NT2/D1 (cell line): ENCODE measurements at places on chromosomes 3 and 15.
A peak's percentile ranks its signal among the peaks of the same experiment; 100 is the strongest.

DNA sequence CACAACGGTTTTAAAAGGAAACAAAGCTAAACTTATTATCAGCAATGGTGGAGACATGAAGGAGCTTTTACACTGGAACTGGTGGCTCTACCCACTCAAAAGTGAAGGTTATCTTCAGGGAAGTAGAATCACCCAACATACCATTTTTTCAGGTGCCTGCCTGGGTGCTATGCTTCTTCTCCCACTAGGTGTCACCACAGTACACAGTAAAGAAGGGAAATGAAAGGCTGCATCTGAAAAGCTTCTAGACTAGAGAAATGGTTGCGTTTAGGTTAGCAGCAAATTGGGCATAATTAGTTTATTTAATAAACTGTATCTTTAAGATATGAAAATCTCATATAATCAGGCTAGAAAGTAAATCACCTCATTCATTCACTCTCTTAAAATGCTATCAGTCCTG, 47.0 kb upstream of the SELENOK start:
- DNase-seq: peak; percentile 39

DNA sequence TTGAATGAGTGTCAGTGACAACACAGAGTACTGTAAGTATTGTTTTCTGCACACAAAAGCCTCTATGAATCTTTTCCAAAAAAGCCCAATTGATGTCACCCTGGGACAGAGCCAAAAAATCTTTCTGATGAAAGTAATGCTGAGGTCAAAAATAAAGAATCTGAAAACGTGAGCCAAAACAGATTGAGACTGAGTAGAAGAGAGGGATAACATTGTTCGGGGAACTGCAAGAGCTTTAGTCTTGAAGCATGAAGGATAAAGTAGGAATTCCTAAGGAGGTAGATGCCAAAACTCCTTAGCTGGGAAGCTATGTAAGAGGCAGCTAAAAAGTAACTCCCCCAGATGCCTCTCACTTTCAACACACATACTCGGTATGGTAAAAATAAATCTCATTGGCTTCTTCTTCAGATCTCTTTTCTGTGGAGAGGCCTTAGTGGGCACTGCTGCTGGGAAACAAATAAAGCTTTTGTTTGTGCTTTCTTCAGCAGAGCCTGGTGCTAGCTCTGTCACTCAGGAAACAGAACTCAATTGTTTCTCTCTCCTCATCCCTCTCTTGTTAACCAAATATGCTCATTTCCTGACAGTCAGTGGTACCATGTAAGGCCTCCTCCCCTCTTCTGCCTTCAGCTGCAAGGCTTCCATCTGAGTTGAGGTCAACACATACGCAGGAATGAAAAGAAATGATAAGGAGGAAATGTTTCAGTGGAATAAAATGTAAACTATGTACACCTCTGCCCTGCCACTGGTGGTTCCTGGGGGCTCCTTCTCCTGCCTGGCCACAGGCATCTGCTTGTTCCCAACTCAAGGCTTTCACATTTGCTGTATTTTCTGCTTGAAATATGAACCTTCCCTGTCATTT, 58.1 kb downstream of the CD200 start:
- DNase-seq: peak; percentile 78

GRCh38 chr3:46293035-46293724, 50.9 kb downstream of the CCR3 start:
- DNase-seq: no peak

- DNase-seq: no peak
Observed at GRCh38 chr15:65339920-65340319, 35.4 kb downstream of the RNU5B-1 start.

GRCh38 chr15:79184465-79184892, 93.9 kb upstream of the RASGRF1 start:
- peak; percentile 73 for DNase-seq

GRCh38 chr15:47506329-47507100, 210.8 kb upstream of the SEMA6D start:
- DNase-seq: no peak

- DNase-seq: no peak
Observed at GRCh38 chr15:70583006-70583405, 180.4 kb downstream of the UACA start.

DNA sequence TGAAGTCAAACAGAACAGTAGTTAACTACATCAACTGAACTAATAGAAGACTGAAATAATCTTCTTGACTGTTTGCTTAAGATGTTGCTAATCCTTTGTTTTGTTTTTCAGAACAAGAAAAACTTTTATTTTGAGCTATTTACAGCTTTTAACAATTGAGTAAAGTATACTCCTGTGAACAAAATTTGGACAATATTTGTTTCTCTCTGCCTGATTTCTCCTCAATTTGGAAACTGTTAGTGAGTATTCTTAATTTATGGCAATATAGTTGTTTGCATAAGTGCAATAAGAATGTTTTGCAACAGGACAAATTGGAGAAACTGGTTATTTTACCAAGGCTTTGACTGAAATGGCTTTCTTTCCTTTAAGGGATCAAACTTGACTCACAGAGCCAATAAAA, 36.5 kb upstream of the ENTPD3 start:
- no peak for DNase-seq

DNA sequence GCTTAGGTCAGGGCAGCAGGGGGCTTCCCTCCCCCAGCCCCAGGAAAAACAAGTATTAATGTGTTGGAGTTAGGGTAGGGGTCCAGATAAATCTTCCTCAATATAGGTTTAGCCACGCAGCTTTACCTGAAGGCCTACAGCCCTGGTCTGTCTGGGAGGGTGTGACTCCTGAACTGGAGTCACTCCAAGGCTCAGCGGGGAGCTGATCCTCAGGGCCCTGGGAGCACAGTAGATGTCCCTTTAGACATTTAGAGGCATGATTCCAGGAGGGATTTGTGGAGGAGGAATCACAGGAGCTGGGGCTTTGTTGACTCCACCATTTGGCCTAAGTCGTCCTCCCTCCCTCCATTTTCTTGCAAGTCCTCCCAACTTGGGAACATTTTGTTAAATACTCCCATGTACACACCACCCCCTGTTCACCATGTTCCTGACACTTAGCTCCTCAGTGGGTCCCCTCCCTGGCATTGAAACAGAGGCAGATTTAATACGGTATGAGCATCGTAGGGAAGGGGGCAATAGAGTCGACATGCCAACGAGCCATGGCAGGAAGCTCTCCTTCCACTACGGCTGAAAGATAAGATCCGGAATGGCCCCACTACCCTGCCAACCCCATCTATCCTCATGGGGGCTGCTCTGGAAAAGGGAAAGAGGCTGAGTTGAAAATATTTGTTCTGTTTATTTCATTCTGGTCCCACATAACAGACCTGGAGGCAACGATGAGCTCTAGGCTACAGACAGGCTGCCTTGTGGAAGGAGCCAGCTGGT, 69.0 kb upstream of the LARS2 start:
- DNase-seq: no peak

DNA sequence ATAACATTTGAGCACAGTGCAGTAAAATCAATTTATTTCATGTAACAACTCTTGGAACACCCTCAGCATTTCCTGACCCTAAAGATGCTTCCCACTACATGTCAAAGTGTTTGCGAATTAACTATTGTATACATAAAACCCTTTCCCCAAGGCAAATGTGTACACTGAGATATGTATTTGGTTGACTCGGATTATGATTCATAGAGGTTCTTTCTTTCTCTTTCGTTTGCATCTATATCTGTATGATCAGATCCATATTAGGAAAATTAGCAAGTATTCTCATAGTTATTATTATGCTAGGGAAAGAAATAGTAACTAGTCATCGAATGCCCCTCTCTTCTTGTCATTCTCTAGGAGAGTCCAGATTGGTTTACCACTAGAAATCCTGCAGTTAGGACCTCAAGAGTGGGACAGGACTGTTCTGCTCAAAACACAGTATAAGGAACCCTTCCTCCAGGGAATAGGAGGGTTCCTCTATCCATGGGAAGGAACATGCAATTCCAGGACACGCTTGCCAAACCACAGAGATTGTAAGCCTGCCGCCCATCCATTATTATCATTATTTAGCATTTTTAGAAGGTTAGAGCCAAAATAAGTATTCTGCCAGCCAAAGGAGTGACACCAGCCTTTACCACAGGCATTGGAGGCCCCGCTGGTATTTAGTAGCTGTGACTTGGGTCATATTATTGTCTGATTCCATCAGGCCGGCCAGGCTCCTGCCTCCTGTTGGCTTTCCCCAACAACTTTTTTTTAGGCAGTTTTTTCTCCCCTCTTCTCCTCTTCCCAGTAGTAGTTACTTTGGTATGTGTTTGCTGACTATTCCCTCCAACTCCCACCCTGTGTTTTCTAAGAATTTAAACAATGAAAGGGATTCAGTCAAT, 100.7 kb downstream of the GALK2 start:
- no peak for DNase-seq
